ENCODE measurements at places on chromosomes 6 and 20.

GRCh38 chr6:122374307-122374706 is 25.1 kb upstream of the HSF2 start:
- DNase-seq: no peak

DNA sequence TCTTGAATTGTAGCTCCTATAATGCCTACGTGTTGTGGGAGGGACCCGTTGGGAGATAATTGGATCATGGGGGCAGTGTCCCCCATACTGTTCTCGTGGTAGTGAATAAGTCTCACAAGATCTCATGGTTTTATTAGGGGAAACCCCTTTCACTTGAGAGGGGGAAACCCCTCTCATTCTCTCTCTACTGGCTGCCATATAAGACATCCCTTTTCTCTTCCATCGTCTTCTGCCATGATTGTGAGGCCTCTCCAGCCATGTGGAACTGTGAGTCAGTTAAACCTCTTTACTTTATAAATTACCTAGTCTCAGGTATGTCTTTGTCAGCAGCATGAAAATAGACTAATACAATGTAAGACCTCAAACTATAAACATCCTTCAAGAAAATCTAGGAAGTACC is 23.1 kb downstream of the PAQR8 start:
- DNase-seq: no peak

DNA sequence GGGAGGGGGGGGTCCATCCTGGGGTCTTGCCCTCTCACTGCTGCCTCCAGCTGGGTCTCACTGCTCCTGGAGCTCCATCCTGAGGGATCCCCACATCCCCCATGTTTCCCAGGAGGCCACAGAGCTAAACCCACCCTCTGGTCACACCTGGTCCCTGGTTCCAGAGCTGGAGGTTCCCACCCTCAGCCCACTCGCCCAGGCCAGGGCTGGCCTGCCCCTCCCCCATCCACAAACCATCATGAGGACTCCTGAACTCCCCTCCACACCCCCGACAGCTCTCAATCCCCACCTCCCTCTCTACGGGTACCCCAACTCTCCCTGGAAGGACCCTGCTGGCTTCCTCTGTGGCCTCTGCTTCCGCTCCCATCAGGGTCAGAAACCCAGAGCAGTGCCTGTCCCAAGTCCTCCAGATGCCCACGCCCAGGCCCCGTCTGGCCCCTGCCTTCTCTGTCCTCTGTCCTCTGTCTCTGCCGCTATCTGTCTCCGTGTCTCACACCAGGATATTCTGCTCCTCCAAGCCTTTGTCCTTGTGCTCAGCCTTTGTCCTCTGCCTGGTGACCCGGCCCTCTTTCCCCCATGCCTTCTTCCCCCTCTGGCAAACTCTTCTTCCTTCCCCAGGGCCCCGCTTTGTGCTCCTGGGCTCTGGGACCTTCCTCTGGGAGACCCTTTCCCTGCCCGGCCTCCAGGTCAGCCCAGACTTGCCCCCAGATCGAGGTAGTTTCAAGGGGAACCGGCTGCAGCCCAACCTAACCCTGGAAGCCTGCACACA is 74.0 kb downstream of the SRC start:
- DNase-seq: no peak

DNA sequence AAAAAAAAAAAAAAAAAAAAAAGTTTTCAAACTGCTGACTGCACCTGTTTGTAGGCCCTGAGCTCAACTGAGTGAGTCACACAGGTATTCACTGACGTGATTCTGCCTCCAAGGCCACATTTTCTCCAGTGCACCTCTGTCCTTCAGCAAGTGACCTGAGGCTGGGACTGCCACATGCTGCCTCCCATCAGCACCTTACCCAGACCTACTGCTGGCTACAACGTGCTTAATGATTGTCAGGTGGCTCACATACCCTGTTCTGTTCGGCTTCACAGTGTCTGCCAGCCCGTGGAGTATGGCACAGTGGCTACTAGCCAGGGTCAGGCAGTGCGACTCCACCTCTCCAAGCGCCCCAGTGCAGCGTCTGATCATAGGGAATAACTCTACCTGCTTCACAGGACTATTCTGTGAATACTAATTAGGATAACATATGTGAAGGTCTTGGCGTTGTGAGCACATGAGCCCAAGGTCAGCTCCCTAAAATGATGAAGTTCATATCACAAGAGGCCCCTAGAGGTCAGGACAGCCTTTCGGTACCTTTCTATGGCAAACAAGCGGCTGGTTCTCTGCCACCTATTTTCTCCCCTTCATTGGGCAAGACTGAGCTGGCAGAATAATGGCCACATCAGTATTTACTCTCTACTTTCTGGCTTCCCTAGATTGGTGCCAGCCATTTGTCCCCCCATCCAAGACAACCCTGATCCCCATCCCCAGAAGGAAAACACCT is 28.1 kb downstream of the RIPOR3 start:
- no peak for DNase-seq

- no peak for DNase-seq
These were observed 136.8 kb upstream of the PTPRK start for GRCh38 chr6:128657181-128657580.

GRCh38 chr20:53385941-53386767 is 207.5 kb downstream of the ZNF217 start:
- no peak for DNase-seq

DNA sequence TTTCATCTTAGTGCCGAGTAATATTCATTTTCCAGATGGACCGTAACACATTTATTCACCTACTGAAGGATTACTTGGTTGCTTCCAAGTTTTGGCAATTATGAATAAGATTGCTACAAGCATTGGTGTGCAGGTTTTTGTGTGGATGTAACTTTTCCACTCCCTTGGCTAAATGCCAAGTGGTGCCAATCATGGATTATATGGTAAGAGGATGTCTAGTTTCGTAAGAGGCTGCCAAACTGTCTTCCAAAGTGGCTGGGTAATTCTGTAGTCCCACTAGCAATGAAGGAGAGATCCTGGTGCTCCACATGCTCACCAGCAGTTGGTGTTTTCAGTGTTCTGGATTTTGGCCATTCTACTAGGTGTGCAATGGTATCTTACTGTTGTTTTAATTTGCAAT is 117.1 kb downstream of the IRF4 start:
- no peak for DNase-seq

DNA sequence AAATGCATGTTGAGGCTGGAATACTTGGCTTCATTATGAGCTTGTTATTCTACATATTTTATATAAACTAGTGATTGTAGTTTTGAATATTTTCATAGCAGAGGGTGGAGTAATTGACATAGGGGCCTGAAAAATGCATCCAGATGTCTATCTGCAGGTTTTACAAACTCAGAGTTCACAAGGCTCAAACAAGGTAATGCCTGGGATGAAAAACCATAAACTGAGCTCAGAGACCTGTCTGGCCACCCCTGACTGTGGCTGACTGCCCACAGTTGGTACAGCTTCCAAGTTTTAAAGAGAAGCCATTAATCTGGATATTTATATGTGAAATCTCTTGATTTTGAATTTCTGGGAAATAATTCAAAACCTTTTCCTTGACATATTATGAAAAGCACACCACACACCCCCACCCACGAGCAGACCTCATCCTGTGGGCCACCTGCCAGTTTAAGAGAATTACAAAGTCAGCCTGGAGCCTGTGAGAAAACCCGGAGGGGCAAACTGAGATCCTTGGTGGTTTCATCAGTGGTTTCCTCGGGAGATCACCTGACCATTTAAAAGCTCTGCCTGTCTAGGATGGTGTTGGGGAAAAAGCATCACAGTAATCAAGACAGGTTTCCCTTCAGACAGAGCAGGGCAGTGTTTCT is 230.1 kb downstream of the SAMD5 start:
- no peak for DNase-seq

- DNase-seq: peak; percentile 55
These were observed 44.1 kb upstream of the CTAGE9 start for GRCh38 chr6:131754715-131755567.
